Stimulated activated CD4-positive, alpha-beta T cell treated with anti-CD3 and anti-CD28 coated beads, Interleukin-2, amount 100 ng/mL, for 24 hours (primary cell): ENCODE measurements at places on chromosomes 1 and 21.

- DNase-seq: no peak
Measured at GRCh38 chr1:24117132-24117531, 5.2 kb upstream of the MYOM3 start.

- DNase-seq: no peak
Measured at GRCh38 chr1:168422203-168422847, 121.5 kb downstream of the XCL2 start.

DNA sequence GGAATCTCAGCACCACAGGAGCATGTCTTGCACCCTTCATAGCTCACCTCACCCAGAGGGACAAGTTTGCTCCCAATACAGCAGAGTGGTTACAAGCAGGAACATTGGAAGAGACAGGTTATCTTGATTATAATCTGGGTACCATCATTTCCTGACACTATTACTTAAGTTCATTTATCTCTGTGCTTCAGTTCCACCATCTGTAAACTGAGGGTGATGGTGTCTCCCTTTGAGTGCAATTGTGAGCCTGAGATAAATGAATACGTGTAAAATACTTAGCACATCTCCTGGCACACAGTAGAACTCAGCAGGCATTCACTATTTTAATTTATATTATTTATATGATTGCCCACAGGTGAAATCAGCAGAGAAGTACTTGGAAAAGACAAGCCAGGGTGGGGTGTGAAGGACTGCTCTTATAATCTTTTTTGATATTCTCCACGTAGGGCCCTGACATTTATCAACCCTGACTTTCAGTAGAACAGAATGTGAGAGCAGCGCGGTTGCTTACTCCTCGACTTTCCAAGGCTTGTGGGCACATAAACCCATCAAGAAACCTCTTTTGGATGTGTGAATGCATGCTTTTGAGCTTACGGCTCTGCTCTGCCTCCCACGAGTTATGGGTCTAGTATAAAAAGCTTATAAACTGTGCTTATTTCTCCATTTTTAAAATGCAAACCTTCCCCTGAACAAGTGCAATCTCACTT lies 34.9 kb downstream of the DUSP10 start:
- no peak for DNase-seq

- DNase-seq: no peak
Measured at GRCh38 chr1:59017501-59018231, 233.8 kb upstream of the JUN start.
